T-helper 22 cell (primary cell): ENCODE measurements at places on chromosomes 3 and 15.

DNA sequence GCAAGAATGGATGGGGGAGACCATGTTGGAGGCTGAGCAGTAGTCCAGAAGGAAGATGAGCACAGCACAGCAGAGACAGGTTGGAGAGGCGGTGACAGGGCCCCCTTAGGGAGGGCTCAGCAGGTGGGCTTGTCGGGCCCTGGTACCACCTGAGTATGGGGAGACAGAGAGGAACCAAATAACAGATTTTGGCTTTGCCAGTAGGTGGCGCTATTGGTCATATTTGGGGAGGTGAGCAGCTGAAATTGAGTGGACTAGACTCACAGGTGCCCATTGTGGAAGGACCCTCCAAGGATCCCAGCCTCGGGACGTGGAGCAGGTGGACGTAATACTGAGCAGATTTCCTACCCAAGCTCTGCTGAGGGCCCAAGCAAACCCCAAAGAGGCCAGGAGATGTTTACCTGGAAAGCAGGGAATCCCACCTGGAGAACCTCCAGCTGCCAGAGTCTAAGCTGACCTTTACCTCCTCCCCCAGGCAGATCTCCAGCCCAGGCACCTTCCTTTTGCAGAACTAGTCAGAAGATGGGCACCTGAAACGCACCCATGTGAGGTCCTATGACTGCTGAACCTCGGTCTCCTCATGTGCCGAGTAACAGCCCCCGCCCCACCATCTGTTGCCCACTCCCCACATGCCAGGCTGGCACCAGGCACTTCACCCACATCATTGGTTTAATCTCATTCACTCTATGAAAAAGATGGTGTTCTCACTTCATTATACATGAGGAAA, 24.6 kb upstream of the CORO2B start:
- no peak for DNase-seq

DNA sequence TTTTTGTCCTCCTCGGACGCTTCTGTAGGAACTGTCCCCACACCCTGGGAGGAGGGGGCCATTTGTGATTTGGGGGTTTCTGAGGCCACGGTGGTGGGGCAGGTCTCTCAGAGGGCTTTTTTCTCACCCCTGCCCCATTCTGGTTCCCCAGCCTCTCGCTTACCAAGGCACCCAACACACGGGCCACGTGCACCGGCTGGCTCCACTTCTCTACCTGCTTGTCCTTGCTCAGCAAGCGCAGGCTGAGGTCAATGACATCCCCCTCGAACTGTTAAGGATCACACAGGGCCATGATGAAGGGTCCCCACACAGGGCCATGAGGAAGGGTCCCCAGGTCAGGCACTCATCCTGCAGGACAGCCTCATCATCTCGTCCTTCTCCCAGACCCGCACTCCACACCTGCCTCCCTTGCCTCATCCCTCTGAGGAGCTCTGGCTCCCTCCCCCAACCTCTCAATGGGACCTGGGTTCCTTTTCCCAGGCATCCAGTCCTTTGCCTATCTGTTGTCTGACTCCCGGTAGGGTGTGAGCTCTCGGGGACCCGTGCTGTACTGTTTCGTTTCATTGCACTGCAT, 10.6 kb downstream of the EPB42 start:
- no peak for DNase-seq

GRCh38 chr15:38733331-38733730, 168.7 kb upstream of the RASGRP1 start:
- DNase-seq = no peak

DNA sequence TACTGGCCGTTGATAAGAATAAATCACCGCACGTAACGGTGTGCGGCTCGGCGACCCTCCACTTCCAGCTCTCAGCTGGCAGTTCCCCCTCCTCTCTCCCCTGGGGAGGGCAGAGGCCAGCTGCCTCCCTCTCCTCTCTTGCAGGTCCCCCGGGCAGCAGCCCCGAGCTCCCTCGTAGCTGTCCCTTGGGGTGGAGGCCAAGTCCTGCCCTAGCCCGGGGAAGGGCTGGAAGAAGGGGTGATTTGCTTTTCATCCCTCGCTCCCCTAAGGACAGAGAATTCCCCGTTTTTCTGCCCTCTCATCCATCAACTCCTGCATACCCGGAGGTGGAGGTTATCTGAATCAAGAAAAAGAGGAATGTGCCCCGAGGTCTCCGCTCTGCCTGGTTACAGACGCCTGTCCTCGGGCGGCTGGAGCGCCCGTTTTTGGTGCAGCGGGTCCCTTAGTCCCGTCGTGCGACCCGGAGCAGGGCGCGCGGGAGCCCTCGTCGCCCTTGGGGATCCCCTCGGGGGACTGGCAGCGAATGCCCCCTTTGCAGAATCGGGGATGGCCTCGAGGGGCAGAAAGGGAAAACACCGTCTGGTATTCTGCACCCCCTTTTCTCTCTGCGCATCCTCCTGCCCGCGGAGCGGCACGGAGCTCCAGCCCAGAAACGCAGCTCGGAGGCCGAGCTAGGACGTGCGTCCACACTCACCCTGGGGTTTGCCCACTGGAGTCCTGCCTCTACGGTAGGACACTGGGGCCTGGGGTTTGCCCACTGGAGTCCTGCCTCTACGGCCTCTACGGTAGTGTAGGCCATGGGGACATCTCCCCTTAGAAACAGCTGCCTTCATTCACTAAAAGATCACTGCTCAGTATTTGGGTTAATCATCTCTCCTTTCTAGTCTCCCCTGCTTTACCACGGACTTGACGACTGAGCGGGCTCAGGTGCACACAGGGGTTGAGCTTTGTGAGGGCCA, 2.2 kb downstream of the PTPRG start:
- DNase-seq = no peak

DNA sequence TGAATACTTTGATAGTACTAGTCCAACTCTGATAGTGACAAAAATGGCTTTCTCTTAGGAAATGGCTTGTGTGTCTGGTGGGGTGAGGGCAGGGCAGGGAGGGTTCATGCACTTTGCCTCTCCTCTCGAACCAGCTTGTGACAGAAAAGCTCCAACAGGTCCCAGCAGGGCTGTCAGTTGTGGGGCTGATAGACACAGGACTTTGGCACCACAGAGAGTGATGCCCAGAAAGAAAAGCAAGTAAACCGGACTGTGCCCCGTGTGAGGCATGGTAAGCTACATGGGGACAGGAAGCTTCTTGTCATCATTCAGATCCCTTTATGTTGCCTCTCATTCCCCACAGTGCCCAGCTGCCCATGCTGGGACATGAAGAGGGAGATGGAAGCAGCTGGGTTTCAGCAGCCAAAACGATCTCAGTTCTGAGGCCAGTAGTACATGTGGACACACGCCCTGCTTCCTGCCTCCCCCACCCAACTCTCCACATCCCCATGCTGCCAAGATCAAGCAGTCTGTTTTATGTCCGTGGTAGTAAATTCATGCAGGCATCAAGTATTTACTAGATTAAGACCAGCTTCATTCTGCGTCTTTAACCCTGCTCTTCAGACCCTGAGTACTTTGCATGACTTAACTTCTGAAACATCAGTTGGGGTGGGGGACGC, 29.7 kb upstream of the LIPC start:
- DNase-seq = no peak

- DNase-seq = no peak
Observed at GRCh38 chr3:36312351-36312750, 68.0 kb upstream of the STAC start.
